ENCODE measurements at places on chromosomes 16 and 17.

- DNase-seq: peak; percentile 73
Measured at GRCh38 chr17:27651411-27652345, 20.7 kb downstream of the LGALS9 start.

DNA sequence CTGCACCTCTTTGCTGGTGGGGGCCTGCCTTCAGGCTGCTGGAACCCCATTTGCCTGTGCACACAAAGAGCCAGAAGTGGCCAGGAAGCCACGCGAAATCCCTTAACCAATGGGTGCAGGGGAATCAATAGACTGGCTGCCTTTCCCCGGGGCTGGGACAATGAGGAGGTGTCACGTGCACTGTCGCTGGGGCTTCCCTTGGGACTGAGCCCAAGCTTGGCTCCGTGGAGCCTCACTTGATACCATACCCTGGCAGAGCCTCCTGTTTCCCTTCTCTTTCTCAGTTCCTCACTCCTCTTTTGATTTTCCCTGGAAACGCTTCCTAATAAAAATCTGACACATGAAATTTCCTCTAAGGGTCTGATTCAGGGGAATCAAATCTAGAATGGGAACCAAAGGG lies 38.8 kb upstream of the C16orf82 start:
- DNase-seq: no peak

- no peak for DNase-seq
Measured at GRCh38 chr16:28596840-28597691, at the start of gene SULT1A2. SULT1A2 (minus strand) TSS chr16:28597050; CDS start chr16:28595930, 1,120 bp downstream.

- DNase-seq: peak; percentile 98
Measured at GRCh38 chr16:588889-589657, 793 bp upstream of the RAB40C start.

GRCh38 chr16:53962041-53962440 lies 258.1 kb downstream of the FTO start:
- DNase-seq: no peak

- DNase-seq: no peak
Measured at GRCh38 chr16:80125677-80126076, 415.1 kb upstream of the DYNLRB2 start.

DNA sequence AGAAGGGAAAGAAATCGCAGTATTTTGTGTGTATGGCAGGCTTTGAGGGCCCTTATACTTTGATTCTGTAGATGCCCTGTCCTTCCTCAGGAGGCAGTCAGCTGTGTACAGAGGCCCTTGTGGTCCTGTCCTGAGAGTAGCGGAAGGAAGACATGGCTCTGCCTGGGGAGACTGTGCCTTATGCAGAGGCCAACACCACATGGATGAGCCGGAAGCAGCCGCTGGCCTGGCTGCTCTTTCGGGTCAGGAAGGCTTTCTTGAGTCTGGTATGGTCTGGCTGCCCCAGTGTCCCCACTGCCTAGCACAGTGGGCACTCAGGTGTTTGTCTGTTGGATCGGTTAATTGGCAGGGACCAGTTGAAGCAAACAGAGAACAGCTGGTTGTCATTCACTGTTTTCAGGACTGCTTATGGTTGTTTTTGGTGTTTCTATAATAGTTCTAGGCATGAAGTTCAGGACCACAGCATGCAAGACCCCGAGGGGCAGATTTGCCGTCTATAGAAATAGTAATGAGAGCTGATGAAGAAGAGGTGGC lies 12.4 kb downstream of the USP10 start:
- DNase-seq: no peak

DNA sequence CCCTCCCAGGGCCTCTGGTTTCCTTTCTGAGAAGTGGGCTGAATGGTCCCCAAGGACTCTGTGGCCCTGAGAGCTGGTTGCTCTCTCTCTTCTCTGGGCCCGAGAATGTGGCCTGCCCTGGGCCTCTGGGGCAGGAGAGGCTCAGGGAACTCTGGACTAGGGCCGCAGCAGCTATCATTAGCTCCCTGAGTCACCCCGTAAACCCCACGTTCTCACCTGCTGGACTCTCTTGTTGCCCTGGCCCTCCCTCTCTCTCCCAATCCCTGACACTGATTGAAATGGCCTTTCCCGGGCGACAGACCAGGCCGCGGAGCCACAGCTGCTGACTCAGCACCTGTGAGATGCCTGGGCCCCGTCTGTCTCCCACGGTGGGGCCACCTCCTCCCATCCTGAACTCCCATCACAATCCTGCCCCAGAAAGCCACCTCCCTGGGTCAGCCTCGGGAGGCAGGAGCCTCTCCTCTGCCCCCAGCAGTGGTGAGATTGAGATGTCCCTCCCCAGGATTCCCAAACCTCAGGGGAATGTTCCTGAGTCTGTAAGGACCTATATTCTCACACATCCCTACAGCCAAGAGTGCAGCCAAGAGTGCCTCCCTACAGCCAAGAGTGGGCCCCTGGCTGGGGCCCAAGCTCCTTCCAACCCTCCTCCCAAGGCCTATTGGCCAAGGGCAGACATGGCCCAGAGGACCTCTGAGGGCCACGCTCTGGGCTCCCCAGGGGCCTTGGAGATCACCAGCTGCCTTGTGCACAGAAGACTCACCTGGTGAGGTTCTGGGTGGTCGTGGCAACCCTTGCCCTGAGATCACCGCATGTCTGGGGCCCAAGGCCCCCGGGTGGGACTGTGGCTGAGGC lies 470 bp downstream of the TRPV3 start:
- DNase-seq: no peak

GRCh38 chr16:66390346-66391108 lies 24.0 kb downstream of the CDH5 start:
- DNase-seq: no peak

All from cardiac fibroblast (primary cell).